ENCODE measurements at places on chromosomes 6 and 20. TPM values are rescaled to one million over a fixed set of nuclear protein-coding genes. Genes with fewer than 3 reads are reported as not detected.

VGLL2 gene
- total RNA-seq = not detected

SEMG1 gene
- total RNA-seq = not detected

C4A gene
- total RNA-seq = 12.1 TPM

TRIM15 gene
- total RNA-seq = not detected

HCRTR2 gene
- total RNA-seq = not detected

RIPPLY2 gene
- not detected for total RNA-seq

ANKRD66 gene
- total RNA-seq = not detected

CTAGE9 gene
- not detected for total RNA-seq

TCF15 gene
- not detected for total RNA-seq

TRIM40 gene
- total RNA-seq = not detected

ARMH2 gene
- total RNA-seq = not detected

WASF1 gene
- total RNA-seq = 37.9 TPM

GABRR1 gene
- total RNA-seq = not detected

SIM1 gene
- total RNA-seq = not detected

NPEPL1 gene
- 23.3 TPM for total RNA-seq

COL9A3 gene
- total RNA-seq = 22.5 TPM

ASIP gene
- not detected for total RNA-seq

BMP6 gene
- 30.6 TPM for total RNA-seq

SNHG17 gene
- total RNA-seq = 19.4 TPM

BTN1A1 gene
- total RNA-seq = not detected

CLDN20 gene
- not detected for total RNA-seq

DLK2 gene
- 1.8 TPM for total RNA-seq

QKI gene
- total RNA-seq = 114 TPM

DPM1 gene
- total RNA-seq = 50.5 TPM

DCDC2 gene
- not detected for total RNA-seq

C6orf58 gene
- total RNA-seq = not detected

CALHM5 gene
- total RNA-seq = 8.9 TPM

Data from cardiac atrium fibroblast (primary cell).